ENCODE measurements at places on chromosomes 6 and 20.

GRCh38 chr20:15316556-15316955 lies 979.1 kb upstream of the FLRT3 start:
- DNase-seq, result peak; percentile 53

- DNase-seq, result no peak
These were observed 63.9 kb upstream of the MRPS10 start for GRCh38 chr6:42281570-42281969.

- no peak for DNase-seq
These were observed 39.5 kb downstream of the ATP9A start for GRCh38 chr20:51728737-51729136.

DNA sequence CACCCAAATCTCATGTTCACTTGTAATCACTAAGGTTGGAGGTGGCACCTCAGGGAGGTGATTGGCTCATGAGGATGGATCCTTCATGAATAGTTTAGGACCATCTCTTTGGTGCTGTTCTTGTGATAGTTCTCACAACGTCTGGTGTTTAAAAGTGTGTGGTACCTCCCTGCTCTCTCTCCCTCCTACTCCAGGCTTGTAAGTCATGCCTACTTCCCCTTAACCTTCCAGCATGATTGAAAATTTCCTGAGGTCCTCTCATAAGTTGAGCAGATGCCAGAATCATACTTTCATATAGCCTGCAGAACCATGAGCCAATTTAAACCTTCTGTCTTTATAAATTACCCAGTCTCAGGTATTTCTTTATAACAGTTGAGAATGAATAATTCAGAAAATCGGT lies 16.6 kb downstream of the HLA-A start:
- no peak for DNase-seq

DNA sequence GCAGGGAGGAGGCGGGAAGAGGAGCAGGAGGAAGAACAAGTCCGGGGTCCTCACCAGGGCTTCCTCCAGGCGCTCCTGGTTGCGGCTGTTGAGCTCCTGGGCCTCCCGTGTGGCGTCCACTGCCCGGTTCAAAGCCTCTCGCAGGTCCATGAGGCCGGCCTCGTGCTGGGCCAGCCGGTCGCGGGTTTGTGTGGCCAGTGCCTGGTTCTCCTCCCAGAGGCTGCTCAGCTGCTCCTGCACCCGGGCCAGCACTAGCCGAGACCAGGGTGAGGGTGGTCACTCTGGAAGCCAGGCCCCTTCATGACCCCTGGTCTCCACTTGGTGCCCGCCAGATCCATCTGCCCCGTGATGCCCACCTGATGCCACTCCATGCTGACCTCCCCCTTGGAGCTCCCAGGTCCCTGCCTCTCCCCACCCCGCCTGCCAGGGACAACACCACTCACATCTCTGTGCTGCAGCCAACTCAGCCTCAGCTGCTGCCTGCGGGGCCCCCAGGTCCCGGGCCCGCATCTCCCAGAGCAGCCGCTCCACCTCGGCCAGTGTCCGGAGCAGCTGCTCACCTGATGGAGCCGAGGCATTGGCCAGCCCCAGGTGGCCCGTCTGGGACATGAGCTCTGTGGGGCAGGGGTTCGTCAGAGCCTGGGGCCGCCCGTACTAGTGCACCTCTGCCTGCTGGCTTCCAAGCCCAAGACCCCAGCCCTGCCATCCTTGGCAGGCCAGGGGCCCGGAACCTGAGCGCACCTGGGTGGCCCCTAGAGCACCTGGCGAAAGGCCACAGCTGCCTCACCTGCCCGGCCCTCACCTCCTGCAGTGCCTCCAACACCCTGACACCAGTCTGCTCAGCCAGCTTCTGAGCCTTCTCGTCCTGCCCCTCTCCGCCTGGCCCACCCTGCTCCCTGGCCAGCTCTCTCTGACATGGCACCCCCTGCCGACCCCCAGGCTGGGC lies 15.9 kb downstream of the ADRM1 start:
- no peak for DNase-seq

DNA sequence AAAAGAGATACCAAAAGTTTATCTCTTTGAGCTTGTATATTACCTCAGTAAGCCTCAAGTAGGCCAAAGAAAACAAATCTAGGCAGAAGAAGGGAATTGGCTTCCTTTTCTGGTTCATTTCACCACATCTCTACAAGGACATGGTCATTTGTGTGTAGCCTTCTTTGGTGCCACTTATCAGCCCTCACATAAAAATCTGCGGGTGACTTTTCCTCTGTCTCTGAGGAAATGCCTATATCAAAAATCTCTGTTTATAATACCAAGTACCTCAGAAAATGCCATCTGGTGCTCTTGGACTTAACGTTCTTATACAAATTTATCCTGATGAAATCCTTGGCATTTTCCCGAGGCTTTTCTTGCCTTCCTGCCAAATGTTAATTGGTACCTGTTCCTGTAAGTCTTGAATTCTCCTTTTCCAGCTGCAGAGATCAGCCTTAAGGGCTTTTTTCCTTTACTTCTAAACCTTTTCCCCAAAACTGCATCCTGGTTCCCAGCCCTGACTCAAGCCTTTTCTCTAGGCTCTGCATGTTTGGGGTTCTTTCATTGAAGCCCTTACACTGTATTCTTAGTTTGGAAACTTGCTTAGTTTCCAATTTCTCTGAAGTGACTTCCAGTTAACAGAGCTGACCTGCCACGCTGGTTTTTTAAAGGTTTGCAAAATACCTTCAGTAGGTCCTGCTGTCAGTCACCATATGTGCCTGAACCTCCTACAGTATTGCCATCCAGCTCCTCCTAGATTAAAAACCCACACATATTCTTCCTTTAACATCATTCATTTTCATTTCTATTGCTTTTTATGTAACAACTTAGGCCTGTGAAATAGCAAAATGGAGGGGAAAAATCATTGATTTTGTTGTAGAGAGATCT lies 191.2 kb upstream of the PREP start:
- DNase-seq, result no peak

DNA sequence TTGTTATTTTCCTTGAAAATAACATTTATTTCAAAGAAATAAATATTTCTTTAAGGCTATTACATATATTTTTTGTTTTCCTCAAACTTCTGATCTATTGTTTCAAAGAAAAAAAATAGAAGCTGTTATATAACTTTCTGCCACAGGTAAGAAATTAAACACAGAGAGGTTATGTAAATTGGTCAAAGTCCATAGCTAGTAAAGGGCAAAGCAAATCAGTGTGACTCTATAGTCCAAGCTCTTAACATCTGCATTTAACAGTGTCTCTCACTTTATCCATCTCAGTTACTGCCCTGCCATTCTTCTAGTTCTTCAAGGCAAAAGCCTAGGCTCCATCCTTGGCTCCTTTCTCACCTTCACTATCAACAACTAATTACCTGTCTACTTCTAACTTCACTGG lies 57.1 kb downstream of the RWDD2A start:
- DNase-seq, result no peak

DNA sequence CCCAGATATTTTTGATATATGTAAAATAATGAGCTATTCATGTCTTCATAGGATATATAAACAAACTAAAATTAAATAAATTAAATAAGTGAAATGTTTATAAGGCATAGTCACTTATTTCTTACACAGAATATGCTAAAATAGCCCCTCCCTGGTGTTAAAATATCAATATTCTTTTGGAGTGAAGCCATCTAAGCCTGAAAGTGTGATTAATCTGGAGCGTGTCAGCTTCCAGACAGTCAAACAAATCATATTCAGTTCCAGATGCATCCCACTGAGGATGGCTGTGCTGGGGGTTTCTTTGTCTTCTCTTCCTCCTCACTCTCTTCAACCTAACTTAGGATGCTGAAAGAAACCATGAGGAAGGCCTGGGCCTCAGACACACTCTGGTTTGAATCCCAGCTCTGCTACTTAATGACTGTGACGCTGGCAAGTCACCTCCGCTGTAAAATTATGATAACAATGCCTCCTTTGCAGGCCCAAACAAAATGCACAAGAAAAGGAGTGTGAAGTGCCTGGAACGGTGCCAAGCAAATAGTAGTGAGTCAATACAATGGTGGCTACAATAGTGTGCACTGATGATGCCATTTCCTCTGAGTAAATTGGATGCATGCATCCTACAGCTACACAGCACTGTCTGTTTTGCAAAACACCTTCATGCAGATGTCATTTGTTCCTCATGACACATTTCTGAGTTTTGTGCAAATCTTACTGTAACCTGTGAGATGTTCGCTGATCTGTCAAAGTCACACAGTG lies 161.4 kb downstream of the FOXC1 start:
- peak; percentile 19 for DNase-seq

Data from LHCN-M2 (cell line).